ENCODE measurements at places on chromosomes 12 and 14.
A peak's percentile ranks its signal among the peaks of the same experiment; 100 is the strongest.

- peak; percentile 41 for DNase-seq
These were observed 1181.2 kb downstream of the VRK1 start for GRCh38 chr14:97978341-97978740.

- no peak for DNase-seq
These were observed 86.6 kb downstream of the PPP1R12A start for GRCh38 chr12:79848339-79848738.

DNA sequence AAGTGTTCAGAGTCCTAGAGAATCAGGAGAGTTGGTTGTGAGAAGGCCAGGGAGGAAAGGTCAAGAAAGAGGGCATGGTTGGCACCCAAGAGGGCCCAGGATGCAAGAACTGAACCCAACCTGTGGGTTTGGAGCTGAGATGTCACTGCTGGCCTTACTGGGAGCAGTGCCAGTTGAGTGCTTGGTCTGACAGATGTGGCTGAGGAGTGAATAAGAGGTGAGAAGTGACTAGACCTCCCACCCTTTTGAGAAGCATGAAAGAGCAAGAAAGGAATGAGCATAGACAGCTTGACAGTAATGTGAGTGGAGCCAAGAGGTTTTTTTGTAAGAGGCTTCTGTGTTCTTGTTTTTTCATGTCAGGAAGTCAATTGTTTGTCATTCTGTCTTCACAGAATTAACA lies 95.3 kb downstream of the FGD4 start:
- no peak for DNase-seq

DNA sequence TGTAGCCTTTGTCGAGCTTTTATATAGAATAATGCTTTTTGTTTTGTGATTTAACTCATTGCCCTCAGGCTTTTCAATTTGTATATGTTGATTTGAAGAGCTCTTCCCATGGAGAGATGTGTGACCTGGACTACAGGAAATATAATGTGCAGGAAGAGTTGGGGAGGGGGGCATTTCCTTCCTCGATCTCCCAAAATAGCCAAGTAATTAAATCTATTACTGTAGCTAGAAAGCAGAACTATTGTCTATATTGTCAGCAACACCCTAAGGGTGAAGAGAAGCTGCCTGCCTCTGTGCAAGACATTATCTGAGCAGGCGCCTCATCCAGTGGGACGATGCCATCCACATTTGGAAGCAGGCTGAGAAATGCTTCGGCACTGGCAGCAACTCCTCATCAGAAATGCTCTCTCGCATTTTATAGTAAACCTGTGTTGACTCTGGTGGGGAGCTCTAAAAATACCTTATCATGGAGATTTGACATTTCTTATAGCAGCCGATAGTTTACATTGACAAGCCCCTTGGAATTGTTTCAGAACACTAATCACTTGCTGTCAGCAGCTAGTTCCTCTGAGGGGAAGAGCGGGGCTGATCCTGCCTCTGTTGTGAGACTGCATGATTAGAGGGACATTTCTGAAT lies 392.5 kb upstream of the RGS6 start:
- no peak for DNase-seq
